Right hindlimb (tissue), 1 donor: ENCODE measurements at places on chromosomes 16 and 17.

DNA sequence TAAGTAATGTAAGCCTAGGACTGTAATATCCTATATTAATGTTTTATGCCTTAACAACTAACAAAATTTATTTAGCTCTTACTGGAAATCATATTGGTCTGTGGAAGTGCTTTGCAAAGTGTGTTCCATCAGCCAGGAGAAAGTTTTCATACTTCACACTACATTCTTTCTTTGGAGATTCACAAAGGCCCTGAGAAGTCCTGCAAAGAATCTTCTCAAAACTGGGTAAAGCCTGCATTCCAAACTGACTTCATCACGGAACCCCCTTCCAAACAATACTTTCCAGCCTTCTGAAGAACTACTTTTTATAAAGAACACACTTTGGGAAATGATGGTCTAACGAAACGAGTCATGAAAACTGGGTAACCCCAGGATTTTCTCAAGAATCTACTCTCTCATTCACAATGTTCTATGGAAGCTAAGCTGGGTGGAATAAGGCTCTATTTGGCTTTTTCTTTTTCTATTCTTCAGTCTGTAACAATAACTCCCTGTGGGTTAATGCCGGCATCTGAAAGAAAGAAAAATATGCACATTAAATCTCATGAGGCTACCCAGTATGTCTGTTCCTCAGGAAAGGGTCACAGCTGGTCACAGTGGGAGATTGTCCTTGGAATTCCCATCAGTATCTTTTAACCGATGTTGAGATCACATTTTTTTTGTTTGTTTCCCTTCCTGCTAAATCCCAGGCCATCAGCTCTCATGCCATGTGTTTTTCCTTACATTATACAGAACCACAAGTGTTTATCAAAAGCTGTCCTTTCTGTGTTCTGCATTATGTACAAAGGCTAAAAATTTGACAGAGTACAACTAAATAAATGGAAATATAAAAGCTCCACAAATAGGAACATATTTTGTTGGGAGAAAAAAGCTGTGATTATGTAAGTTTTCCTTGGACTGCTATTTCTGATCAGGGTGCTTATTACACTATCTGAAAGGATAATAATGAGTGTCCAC lies 12.8 kb upstream of the AKAP1 start:
- DNase-seq = no peak

- no peak for DNase-seq
Measured at GRCh38 chr16:22070361-22071330, 21.7 kb upstream of the VWA3A start.

DNA sequence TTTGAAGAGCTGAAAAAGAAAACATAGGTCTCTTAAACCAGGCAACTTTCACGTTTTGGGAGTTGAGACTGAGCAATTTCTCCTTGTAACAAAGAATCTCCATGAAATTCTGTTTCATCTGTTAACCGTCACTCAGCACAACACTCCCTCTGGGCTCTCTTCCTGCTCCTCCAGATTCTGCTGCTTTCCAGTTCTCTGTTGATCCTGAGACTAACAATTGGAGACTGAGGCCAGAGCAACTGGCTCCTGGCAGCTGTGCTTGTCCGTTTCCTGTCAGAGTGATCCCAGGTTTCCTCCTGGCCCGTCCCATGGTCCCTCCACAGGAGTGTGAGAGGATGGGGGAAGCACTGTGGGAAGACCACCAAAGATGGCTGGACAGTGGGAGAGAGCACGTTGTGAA lies 32.5 kb downstream of the IST1 start:
- peak; percentile 37 for DNase-seq

DNA sequence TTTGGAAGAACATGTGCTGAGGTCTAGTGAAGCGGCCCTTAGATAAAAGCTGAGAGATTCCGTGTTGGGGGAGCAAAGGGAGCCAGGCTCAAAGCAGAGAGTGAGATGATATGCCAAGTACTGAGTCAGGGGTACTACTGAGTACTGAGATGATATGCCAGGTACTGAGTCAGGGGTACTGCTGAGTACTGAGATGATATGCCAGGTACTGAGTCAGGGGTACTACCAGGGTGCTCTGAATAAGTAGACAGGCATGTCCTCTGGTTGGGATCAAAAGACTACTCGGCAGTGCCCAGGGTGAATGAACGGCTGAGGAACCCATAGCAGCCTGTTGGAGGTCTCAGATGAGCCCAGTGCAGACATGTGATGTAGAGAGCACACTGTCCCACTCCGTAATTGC lies 239.0 kb downstream of the SOX9 start:
- no peak for DNase-seq

DNA sequence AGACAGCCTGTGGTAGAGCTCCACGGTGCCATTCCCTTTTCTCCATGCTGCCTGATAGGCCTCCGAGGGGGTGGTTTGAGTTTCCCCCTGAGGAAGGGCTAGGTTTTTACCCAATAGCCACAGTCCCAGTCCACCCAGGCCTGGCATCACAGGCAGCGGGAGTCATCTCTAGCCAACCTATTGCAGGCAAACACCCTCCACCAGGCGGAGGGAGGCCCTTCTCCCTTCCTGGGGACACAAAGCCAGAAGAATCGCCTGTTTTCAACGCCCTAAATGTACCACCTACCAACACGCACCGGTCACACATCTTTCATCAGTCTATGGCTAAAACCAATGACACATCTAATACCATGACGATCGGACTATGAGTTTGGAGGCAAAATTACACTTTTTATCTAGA lies 7.4 kb downstream of the CSNK1D start:
- DNase-seq = no peak

DNA sequence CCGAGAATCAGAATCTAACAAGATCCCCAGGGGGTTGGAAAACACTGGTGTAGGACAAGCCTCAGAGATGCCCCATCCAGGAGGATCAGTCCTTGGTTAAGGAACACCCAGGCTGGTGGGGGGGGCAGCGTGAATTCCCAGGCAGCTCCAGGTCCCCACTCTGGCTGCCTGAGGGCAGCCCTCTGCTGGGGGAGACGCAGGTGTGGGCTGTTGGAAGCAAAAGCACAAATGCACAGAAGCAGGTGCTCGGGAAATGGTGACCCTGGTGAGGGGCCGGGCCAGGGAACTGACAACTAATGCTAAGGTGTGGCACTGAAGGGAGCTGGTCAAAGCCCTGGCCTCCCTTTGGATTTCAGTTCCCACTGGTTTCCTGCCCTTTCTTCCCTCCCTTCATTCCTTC lies 140.8 kb upstream of the CDH5 start:
- DNase-seq = no peak

DNA sequence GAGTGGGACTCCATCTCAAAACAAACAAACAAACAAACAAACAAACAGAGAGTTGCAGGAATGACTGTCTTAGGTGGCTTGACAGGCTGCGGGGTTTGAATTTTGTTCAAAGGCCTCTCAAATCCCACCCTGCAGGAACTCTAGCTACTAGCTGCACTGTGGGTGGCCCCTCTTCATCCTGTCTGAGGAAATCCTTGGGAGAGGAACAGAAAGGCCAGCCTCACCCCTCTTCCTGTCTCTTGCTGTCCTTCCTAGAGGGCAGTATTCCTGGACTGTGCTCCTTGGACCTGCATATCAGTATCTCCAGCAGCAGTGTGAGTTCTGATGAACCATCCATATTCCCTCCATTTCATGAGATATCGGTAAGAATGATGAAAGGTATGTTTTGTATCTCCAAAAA lies 2.0 kb upstream of the CCDC92B start:
- no peak for DNase-seq

- DNase-seq = no peak
Measured at GRCh38 chr16:73793260-73793659, 503.4 kb upstream of the PSMD7 start.

DNA sequence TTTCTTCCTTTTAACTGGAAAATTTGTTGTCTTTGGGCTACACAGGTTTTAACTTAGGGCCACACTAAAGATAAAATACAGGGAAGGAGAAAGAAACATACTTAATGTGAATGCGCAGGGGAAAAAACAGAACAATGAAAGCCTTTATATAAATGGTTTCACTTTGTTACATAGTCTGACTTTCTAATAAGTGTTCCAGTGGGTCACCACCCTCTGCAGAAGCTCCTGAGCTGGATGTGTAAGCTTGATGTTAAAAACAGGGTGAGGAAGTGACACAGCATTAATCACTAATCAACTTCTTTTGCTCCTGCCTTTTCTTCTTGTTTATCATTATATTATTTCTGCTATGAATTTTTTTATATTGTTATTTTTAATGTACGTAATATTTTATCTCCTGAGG lies 445.6 kb upstream of the CA10 start:
- no peak for DNase-seq
